ENCODE measurements at places on chromosomes 5 and 9. TPM values are rescaled to one million over a fixed set of nuclear protein-coding genes. Genes with fewer than 3 reads are reported as not detected.

Gene CDKN2A
- total RNA-seq, result 14.0 TPM

Gene RUFY1
- total RNA-seq, result 65.0 TPM

Gene CDX1
- not detected for total RNA-seq

Gene GABRP
- total RNA-seq, result 0.36 TPM

Gene ENTREP1
- total RNA-seq, result 1.3 TPM

Gene LVRN
- 0.09 TPM for total RNA-seq

Gene OBP2B
- total RNA-seq, result not detected

Gene ORM1
- total RNA-seq, result not detected

Gene MARCHF6
- total RNA-seq, result 86.7 TPM

Gene PTGES
- 0.09 TPM for total RNA-seq
